Psoas muscle (tissue), 8 donors: ENCODE measurements at places on chromosomes 7 and 10. TPM values are rescaled to one million over a fixed set of nuclear protein-coding genes. Genes with fewer than 3 reads are reported as not detected.
A peak's percentile ranks its signal among the peaks of the same experiment; 100 is the strongest.

DNA sequence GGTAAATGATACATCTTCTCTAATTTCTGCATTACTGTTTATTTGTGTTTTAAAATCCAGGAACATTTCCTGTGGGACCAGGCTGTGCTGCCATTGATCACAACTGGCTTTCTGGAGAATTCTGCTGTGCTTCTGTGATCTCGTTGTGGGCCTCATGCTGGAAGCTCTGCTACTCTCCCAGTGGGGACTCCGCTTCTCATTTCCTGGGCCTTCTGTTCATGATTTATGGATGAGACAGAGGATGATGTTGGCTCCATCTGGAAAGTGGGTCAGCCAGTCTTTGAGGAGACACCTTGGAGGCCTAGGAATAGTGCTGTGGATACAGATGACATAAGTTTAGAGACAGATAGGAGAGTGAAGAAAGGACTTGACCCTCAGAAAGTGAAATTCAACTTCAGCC, 15.2 kb upstream of the GPR158 start:
- DNase-seq = no peak

GRCh38 chr7:143901668-143902331, at the start of gene TCAF1:
Gene TCAF1, minus strand, starts transcription at chr7:143902176. Its CDS starts 25,568 bp downstream, at chr7:143876608.
- DNase-seq = peak; percentile 96

DNA sequence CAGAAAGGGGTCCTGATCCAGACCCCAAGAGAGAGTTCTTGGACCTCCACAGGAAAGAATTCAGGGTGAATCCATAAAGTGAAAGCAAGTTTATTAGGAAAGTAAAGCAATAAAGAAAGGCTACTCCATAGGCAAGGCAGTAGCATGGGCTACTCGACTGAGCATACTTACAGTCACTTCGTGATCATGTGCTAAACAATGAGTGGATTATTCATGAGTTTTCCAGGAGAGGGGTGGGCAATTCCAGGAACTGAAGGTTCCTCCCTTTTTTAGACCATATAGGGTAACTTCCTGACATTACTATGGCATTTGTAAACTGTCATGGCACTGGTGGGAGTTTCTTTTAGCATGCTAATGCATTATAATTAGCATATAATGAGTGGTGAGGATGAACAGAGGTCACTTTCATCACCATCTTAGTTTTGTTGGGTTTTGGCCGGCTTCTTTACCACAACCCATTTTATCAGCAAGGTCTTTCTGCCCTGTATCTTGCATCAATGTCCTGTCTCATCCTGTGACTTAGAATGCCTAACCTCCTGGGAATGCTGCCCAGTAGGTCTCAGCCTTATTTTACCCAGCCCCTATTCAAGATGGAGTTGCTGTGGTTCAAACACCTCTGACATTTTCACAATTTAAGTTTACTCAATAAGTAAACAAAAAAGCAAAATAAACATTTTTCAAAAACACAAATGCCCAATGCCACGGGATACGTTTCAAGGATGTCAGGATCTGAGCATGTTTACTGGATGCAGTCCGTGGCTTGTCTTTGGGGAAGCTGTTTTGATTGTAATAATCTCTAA, 37.0 kb downstream of the ALOX5 start:
- DNase-seq = no peak

Gene SYCE1
- total RNA-seq = not detected

Gene ADAM8
- 2.2 TPM for total RNA-seq

Gene OPN4
- 0.49 TPM for total RNA-seq

- no peak for DNase-seq
Observed at GRCh38 chr10:102109166-102110116, 10.7 kb downstream of the LDB1 start.

- peak; percentile 70 for DNase-seq
Observed at GRCh38 chr7:101681170-101682007, 52.3 kb upstream of the MYL10 start.

DNA sequence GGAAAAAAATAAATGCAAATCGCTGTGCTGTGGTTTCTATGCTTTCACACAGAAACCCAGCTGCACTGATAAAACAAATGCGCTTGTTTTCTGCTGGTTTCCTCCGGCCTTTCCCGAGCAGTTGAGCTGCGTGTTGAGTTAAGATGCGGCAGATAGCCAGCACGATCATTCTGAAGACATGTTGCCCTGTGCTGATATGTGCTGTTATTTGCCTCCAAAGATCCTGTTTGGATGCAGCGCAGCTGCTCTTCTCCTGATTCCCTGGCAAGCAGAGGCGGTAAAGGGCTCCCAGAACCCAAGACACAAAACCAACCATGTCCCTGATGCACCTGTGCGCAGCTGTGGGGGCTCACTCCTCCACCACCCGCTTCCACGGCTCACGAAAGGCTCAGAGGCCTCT, 225.4 kb downstream of the PAXIP1 start:
- DNase-seq = no peak

DNA sequence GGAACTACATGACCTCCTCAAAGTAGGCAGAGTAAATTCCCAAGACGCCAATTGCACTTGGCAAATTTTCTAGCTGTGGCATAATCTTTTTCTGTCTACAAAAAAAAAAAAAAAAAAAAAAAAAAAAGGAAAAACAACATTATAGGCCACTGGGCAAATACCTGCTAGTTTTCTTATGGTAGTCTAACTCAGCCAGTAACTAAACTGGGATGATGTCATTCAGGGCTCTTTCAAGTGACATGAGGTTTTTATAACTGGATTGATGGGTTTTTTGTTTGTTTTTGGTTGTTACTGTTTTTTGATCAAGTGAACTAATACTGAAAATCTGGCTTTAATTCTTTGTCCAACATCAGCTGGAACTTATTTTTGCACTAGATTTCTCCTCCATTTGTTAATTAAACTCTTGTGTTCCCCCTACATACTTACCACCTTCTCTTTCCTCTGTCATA, 7.4 kb upstream of the VIM start:
- DNase-seq = no peak

- peak; percentile 76 for DNase-seq
Observed at GRCh38 chr10:14478604-14479003, 147.9 kb upstream of the FRMD4A start.

Gene ZNF365
- not detected for total RNA-seq

DNA sequence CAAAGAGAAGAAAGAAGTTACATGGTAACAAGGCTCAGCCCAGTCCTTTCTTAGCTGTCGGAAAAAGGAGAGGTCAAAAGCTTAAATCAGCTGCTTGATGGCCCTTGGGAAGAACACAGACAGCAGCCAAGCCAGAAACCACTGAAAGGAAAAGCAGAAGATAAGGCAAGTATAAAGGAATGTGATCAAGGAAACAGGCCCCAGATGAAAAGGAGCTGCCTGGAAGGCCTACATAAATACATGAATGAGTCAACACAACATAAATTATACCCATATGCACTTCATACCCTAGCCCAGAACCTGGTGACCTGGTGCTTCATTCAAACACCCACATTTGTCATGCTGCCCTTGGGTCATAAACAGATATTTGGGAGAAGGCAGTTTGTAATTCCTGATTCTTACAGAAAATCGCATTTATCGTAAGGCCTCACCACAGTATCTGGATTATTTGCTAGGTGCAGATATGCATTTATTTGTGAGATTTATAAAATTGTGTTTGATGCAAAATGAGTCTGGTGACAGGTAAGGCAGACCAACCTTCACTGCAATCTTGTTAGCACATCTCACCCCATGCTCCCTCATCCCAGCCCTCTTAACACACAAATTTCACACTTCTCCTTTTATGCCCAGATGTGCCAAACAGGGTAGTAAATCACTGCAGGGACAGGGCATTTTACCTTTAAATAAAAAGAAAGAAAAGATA, 94.9 kb upstream of the KCNIP2 start:
- DNase-seq = no peak

Gene GFRA1
- total RNA-seq = 12.1 TPM

GRCh38 chr7:67983486-67983885, 986.9 kb downstream of the TYW1 start:
- no peak for DNase-seq

GRCh38 chr7:98520356-98520951, 96.6 kb upstream of the NPTX2 start:
- DNase-seq = no peak

Gene CTAGE15
- not detected for total RNA-seq

DNA sequence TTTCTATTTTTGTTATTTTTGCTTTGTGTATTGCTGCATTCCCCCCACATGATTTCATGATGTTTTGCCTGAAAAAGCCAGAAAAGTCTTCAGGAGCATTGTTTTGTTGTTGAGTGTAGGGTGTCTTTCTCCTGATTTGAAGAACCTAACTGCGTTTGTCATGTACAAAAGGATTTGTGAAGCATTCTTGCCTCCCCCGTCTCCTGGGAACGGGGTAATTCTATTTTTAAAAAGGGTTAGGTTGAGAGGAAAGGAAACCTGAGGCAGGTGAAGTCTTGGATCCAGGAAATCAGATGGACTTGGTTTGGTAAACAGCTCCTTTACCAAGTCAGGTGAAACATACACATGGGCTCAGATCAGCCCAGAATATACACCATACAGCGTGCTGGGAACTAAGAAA, 26.0 kb upstream of the BTBD16 start:
- no peak for DNase-seq

DNA sequence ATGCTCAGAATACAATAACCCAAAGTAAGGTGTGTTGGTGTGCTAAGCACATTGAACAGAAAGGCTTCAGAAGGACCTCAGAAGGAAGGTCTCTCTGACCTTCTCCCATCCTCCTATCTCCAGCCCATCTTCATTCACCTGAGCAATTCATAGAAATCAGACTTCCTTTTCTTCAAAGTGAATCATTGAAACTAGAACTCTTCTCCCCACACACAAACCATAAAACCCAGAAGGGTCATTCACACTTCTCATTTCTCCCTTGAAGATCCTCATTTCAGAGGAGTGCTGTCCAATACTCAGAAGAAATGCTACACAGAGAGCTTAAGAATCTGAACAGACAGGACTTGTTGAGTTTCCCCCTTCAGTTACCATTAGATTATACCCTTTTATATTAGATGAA, 89.5 kb downstream of the VWDE start:
- DNase-seq = no peak

DNA sequence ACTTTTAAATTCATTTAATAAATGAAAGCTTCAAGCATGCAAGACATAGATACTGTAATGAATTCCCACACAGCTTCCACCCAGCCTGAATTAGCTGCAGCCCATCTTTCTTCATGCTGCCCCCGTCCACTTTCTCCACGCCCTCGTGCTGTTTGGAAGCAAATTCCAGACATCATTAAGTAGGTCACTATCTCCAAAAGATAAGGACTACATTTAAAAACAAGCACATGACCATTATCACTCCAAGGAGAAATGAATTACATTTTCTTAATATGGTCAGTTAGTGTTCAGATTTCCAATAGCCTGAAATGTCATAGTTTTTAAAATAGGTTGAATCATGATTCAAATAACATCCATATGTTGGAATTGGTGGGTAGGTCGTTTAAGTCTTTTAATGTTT, 24.3 kb downstream of the LMTK2 start:
- no peak for DNase-seq

GRCh38 chr7:136290351-136290750, 313.2 kb upstream of the MTPN start:
- no peak for DNase-seq

Gene JCAD
- total RNA-seq = 10.9 TPM

- no peak for DNase-seq
Observed at GRCh38 chr10:79053081-79053434, 15.7 kb upstream of the ZMIZ1 start.

- DNase-seq = no peak
Observed at GRCh38 chr10:25758041-25758457, 176.0 kb upstream of the MYO3A start.

GRCh38 chr7:31311552-31311951, 29.0 kb downstream of the NEUROD6 start:
- DNase-seq = no peak

Gene C10orf67
- total RNA-seq = not detected

- DNase-seq = no peak
Observed at GRCh38 chr10:82464966-82465365, 590.0 kb downstream of the NRG3 start.

DNA sequence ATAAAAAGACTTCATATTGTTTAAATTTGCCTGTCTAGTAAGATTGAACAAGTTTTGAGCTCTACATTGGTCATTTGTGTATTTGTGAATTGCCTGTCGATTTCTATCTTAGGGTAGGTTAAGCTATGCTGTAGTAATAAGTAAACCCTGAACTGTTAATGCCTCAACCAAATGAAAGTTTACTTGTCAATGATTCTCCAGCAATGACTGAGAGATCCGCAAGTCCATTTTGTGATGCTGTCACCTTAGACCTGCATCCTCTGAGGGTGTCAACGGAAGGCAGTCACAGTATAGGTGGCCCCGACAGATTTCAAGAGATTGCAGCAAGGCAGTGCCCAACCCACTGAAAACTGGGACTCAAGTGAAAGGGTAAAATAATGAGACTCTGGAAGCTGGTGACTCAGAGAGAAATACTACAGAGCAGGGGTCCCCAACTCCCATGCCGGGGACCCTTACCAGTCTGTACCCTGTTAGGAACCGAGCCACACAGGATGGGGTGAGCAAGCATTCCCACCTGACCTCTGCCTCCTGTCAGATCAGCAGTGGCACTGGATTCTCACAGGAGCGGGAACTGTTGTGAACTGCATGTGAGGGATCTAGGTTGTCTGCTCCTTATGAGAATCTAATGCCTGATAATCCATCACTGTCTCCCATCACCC, 10.8 kb upstream of the PHYH start:
- DNase-seq = no peak

Gene ITPRID1
- not detected for total RNA-seq

DNA sequence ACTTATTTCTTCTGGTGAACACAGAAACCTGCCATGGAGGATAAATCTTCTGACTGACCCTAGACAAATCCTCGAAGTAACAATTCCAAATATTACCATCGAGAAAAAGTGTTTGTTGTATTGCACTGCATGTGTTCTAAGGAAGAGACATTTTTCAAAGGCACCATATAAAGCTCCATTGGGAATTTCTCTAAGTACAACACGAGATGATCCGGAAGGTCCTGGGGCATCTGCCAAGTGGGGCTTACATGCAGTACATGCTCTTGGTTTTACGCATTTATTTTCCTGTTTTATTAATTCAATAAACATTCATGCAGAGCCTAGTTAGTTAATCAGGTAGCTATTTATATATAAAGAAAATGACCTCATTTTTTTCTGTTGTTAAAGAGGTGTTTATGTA, 692.0 kb upstream of the IGFBP3 start:
- no peak for DNase-seq

DNA sequence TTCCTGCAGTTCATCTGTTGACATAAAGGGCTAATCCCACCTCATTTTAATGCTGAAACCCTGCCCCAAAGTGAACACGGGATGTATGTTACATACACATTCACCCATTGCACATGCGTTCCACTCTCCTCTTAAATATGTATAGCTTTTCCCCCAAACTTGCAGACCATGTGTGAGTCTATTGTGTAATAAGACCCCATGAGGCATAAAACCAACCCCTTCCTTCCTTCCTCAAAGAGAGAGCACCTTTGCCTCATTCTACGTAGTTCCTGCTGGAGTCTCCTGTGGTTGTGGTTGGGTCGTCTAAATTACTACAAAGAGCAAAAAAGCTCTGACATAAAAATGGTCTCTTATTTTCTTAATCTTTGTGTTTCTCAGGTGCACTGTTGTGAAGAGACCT, 345.7 kb upstream of the KLF6 start:
- no peak for DNase-seq

Gene PITX3
- 8.3 TPM for total RNA-seq
